ENCODE measurements at places on chromosomes 12 and 14.

DNA sequence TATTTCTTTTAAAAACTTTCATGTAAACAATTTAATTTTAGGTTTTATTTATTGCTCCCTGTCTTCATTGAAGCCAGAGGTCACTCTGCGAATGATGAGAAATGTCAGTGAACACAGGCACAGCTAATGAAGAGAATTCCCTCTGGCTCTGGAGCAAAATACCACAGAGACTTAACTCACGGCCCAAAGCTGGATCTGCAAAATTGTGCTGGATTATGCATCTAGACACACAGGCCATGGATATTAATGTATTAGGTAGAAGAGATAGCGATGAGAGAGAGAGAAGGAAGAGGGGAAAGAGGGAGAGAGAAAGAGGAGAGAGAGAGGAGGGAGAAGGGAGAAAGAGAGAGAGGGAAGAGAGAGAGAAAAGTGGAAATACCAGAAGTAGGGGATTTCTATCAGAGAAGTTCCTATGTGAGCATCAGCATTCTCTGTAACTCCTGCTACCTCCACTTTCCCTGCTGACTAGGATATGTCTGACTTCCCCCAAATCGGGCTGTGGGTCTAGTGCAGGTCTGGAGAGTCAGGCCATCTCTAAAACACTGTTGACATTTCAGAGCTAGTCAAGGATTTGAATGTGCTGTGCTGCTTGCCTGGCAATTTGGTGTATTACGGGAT, 3.7 kb downstream of the ARHGDIB start:
- no peak for DNase-seq

- DNase-seq: no peak
These were observed 12.6 kb downstream of the DYNLL1 start for GRCh38 chr12:120508537-120508936.

DNA sequence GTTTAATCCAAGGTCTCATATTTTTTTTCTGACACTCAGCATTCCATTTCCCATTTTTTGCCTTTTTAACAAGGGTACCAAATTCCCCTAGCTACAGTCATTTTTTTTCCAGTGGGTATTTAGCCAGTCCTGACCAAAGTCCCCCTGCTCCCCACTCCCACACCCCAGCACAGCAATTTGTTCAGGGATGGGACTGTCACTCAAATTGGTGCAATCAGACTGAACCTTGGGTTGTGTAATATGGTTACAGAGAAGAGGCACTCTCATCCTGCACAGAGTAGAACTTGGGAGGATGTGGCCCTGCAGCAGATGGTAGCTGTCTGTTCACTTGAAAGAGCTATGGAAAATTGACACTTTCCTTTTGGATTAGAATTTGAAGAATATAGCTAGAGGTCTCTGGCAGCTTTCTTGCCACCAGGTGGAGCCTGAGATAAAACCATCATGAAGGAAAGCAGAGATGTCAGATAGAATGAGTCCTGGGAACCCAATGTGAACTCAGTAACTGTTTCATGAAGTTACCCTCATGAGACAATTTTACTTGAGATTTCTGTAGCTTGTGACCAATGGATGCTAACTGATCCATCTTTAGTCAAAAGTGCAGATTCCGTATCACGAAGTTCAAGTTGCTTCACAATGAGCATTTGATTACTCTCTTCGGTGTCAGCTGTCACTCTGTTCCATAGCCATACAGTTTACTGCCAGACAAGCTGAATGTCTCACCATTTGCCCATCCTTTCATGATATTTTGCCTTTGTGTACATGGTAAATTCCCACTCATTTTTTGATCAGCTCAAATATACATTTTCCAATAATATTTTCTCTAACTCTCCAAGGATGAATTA, 394.0 kb upstream of the SYT1 start:
- no peak for DNase-seq

GRCh38 chr12:104280111-104280510, 23.4 kb upstream of the EID3 start:
- no peak for DNase-seq

GRCh38 chr12:81819991-81820633, 61.0 kb upstream of the PPFIA2 start:
- DNase-seq: no peak

Data from stimulated activated CD4-positive, alpha-beta T cell treated with anti-CD3 and anti-CD28 coated beads, Interleukin-12 subunit alpha, Interleukin-12 subunit beta, amount 100 ng/mL, for 24 hours (primary cell).